ENCODE measurements at places on chromosomes 1 and 21.

DNA sequence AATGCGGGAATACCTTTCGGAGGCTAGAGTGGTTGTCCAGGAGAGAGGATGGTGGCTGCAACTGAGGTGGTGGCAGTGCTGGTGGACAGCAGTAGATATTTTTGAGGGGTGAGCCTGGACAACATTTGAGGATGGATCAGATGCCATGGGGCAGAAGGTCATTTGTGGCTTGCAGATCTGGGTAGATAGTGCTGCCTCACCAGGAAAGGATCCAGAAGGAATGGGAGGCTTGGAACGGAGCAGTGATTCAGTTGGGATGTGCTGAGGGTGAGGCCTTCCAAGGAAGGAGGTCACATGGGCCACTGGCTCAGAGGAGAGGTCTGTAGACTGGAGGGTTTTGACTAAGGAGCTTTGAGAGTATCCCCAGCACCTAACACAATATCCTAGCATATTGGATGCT, 110.8 kb upstream of the KAZN start:
- DNase-seq = no peak

DNA sequence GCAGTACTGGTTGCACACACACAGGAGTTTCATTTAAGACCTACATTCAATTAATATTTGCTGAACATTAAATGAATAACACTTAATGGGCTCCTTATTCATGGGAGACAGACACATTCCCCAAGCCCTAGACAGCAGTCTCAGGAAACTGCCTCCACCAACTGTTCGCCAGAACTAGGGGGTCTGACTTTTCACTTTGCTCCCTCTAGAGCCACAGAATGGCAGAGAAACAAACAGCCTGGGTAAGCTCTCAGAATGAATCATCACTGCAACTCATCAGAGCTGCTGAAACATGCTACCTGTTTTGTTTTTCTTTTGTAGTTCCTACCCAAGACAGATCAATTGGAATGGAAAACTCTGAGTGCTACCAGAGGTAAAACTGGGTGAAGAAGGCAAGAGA, 31.7 kb downstream of the ELK4 start:
- DNase-seq = no peak

DNA sequence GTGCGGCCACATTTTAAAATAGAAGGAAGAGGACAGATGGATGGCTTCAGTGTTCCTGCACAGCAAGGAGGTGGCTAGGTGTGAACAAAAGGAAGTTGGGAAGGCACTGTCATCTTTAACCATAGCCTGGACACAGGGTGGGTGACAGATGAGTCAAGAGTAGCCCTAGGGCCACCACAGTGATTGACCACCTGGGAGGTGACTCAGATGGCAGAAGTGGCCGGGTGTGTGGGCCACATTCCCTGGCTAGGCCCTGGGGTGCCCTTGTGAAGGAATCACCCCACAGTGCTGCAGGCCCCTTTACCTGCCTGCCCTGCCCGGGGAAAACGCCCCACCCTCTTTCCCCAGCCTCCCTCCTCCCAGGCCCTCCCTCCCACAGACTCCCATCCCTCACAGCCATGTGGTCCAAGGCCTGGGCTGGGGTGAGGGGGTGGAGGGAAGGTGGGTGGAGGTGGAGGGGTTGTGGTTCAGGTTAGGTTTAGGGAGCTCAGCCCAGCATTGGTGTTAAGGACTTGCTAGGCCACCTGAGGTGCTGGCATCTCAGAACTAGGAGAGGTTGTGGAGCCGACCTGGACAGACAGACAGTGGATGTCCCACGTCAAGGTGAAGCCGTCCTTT, 59.1 kb downstream of the SPSB1 start:
- DNase-seq = no peak

DNA sequence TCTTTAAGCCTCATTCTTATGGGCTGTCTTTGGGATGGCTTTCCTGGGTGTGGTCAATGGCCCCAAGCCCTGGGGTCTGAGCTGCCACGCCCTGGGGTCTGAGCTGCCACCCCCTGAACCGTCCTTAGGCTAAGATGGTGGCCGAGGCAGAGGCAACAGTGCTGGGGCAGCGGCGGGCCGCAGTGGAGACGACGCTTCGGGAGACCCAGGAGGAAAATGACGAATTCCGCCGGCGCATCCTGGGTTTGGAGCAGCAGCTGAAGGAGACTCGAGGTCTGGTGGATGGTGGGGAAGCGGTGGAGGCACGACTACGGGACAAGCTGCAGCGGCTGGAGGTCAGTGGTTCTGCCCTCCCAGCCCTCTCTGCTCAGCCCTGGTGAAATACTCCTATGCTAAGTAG, 10.3 kb upstream of the TUFT1 start:
- no peak for DNase-seq

DNA sequence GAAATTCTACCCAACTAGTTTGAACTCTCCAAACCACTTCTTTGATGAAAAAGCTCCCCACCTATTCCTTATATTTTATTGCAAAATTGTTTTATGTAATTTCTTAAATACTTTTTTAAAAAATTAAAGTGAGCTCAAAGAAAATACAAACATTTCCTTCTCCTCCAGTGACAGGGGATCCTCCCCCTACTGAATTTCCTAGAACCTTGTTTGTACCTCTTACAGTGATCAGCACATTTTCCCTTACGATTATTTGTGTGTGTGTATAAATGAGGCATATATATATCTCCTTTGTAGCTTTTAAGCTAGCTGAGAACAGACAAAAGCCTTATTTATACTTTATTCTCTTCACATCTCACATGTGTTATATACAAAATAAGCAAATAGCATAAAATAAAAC, 44.4 kb downstream of the VAV3 start:
- no peak for DNase-seq

- no peak for DNase-seq
Measured at GRCh38 chr1:1846386-1846918, 44.4 kb downstream of the GNB1 start.

GRCh38 chr1:29695803-29696202, 459.5 kb downstream of the PTPRU start:
- DNase-seq = no peak

DNA sequence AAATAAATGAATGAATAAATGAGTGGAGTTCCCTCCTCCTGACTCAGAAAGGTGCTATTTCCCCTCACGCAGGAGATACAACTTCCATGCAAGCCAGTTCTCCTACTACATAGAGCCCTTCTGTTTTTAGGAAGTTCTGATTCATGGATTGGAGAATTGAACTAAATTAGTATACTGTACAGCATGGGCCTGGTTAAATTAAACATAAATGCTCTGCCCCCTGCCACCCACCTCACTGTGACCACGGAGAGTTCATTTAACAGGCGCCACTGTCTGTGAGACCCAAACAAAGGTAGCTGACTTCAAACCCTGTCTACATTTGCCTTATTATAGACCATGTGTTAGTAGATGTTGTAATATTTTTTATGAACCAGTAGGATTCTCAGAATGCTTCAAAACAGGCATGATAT, 9.1 kb upstream of the IRF2BP2 start:
- no peak for DNase-seq

Data from type B pancreatic cell (in vitro differentiated cells).